ENCODE measurements at places on chromosomes 6 and 20. TPM values are rescaled to one million over a fixed set of nuclear protein-coding genes. Genes with fewer than 3 reads are reported as not detected.

DNA sequence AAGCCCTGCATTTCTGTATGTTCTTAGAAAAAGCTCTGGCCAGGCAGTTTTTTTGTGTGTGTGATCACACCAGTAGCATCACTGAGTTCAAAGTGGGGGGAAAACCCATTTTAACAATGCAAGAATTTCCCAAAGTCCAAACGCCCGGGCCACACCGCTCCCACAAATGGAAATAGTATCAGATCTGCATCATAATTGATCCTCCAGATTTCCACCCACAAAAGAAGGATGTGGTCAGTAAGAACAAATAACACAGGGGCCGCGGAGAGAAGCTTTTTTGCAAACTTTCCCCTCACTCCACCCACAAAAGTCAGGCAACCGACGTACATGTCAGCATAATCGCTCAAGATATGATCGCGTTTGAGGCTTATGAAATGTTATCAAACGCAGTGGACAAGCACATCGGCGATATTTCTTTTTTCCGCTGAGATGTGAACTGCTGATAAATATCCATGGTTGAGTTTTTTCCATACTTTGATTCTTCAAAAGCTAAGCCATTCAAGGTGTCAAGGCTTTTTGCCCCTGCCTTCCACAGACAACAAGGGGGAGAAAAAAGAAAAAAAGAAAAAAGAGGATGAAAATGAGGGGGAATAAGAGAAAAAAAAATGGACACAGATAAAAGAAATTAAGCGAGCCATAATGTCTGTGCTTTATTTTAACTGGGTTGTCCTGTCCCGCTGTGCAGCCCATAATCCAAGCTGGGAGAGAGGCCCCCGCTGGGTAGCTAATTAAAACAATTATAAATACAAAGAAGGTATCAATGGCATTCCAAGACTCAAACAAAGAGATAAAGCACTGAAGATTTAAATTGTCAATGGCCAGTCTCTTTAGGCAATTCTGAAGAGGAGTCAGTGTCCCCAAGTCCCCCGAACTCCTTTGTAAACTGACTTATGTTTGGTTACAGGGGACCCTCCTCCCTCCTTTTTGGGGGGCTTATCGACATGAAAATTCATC is 143.5 kb downstream of the ZFP64 start:
- DNase-seq = no peak

GRCh38 chr6:18427296-18427695 is 40.1 kb downstream of the RNF144B start:
- DNase-seq = no peak

- DNase-seq = no peak
Observed at GRCh38 chr20:24969186-24970029, 20.3 kb downstream of the CST7 start.

- peak; percentile 82 for DNase-seq
Observed at GRCh38 chr6:97947841-97948240, 664.8 kb upstream of the MMS22L start.

DNA sequence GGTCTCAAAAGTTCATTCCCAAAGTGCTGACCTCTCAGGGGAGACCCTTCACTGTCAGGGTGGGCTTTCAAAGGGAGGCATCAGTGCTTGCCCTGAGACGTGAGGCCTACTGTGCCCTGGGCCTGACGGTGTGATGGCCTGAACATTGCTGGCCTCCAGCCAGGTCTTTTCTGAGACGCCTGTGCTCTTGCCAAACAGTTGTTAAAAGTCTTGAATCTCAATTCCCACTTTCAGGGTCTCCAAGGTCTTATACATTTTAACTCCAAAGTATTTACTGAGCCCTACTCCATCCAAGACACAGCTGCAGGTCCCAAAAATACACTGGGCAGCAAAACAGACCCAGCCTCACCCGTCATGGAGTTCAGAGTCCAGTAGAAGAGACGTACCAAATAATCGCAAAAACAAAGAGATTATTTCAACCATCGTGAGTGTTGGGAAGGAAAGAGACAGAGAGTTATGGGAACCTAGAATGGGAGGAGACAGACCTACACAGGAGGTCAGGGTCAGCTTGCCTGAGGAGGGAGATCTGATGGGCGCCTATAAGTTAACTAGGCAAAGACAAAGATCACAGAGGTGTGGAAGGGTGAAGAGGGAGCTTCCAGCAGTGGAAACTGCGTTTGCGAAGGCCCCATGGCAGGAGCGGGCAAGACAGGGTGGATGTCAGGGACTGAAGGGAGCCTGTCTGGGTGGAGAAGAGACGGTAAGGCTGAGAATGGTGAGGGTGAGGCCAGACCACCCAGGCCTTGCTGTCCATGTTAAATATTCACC is 446.3 kb downstream of the PREX1 start:
- DNase-seq = no peak

DNA sequence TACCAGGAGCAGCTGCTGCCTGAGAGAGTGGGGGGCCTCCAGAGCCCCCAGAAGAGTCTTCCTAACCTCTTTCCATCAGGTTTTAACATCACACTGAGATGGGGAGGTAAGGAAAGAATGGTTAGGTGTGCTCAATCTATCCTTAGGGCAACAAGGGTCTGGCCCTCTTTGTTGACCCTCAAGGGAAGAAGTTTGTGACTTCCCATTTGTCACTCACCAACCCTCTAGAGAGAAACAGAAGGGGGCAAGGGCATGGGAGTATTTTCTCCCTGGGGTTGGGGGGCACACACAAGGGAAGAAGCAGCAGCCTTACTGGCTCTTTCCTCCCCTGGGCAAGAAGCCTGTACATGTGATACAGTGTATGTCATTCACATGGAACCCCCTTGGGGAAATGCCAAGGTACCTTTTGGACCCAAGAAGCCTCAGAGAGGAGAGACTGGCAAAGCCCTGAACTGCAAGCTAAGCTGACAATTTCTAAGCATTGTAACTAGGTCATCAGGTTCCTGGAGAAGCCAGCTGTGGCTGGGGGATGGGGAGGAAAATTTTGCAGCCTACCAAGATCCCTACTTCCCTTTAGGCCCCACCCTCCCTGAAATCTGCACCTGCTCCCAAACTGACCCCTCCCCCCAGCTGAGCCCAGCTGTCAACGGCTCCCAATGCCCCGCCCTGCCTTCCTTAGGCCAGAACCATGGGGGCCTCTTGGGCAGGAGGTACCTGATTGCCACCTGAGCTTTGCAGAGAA is 14.5 kb downstream of the BCL2L1 start:
- DNase-seq = no peak

DNA sequence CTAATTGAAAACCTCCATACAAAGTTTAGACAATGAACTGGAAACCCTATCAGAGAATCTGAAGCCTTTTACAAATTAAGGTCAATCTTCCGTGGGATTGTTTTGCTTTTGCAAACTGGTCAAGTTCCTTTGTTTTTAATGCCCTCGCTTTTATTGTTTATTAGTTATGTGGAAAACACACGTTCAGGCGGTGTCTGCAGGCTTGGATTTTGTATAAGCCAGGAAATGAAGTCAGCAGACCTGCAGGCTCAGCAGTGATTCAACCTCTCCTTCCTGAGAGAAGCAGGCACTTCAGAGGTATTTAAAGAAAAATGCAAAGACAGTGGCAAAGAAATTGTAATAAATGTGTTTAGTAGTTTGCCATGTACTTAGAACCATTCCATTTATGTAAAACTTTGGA is 103.4 kb upstream of the PDE10A start:
- DNase-seq = no peak

DNA sequence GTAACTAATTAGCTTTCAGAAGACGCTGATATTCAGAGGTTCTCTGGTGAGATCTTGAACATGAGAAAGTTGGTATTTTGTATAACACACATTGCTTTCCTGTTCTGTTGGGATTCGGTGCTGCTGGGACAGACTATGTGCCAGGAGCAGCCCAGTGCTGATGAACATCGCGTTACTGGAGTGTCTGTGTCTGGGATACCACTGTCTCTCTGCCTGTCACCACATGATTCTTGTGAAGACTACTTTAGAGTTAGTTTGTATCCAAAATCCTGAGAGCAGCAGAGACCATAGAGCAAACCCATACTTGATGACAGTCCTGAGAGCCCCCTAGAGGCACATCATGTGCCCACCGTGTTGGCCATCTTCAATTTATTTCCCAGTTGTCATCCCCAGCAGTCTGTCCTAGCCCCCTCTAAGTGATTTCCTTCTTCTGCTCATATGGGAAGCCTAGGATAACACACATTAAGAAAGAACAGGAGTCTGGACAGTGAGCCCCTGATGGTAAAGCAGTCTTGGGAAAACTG is 41.8 kb upstream of the TINAG start:
- no peak for DNase-seq

GRCh38 chr6:157263146-157263545 is 60.2 kb downstream of the TMEM242 start:
- DNase-seq = no peak

GRCh38 chr20:63941282-63942081 is 14.7 kb downstream of the UCKL1 start:
- DNase-seq = no peak

- DNase-seq = peak; percentile 13
Observed at GRCh38 chr20:46872328-46873211, 22.1 kb upstream of the EYA2 start.

DNA sequence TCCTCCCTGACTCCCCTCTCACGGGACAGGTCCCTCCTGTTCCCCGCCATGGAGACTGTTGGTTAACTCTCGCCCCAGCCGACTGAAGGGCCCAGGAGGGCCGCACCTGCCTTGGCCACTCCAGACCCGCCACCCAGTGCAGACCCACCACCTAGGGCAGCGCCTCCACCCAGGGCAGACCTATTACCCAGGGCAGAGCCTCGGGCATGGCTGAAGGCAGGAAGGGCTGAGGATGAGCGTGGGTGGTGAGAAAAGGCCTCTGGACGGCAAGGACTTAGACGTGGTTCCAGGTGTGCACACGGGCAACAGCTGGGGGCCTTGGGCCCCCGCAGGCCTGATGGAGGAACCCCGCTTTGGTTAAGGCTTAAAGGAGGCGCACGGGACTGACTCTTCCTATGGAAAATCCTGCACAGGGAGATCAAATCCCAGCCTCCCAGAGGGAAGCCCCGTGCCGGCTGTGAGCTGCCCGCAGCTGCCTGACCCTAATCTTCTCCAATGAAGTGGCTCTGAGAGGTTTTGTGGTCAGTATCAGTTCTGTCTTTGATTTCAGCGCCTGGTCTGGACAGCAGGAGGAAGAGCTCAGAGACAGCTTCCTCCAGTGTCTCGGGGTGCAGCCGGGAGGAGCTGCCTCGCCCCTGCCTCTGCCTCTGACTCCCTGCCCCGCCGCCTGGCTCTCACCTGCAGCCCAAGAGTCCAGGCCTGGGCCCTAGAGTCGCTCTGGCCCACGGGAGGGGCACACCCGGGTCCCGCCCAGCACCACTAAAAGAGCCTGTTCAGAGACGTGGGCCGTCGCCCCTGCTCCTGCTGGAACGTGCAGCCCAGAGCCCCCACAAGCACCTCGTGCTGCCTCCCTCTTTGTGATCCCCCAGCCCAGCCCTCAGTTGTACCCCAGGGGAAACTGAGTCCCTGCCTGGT is 12.1 kb upstream of the CHRNA4 start:
- DNase-seq = no peak

GRCh38 chr6:6943421-6943820 is 164.3 kb upstream of the RREB1 start:
- no peak for DNase-seq

DNA sequence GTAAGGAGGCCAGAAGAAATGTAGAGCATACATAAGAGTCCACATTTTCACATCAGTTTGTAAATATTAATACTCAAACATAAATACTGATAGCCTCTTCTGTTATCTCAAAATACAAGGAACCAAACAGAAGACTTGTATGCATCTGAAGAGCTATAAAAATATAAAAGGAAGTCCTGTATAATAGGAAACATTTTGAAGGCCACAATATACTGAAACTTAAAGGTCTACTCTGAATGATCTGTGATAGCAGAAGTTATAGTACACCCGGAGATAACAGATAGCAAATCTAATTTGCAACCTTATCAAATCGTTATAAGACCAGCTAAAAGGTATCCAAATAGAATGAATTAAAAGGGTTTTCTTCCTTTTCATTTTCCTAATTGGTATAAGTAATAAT is 111.2 kb downstream of the HIVEP2 start:
- DNase-seq = no peak

DNA sequence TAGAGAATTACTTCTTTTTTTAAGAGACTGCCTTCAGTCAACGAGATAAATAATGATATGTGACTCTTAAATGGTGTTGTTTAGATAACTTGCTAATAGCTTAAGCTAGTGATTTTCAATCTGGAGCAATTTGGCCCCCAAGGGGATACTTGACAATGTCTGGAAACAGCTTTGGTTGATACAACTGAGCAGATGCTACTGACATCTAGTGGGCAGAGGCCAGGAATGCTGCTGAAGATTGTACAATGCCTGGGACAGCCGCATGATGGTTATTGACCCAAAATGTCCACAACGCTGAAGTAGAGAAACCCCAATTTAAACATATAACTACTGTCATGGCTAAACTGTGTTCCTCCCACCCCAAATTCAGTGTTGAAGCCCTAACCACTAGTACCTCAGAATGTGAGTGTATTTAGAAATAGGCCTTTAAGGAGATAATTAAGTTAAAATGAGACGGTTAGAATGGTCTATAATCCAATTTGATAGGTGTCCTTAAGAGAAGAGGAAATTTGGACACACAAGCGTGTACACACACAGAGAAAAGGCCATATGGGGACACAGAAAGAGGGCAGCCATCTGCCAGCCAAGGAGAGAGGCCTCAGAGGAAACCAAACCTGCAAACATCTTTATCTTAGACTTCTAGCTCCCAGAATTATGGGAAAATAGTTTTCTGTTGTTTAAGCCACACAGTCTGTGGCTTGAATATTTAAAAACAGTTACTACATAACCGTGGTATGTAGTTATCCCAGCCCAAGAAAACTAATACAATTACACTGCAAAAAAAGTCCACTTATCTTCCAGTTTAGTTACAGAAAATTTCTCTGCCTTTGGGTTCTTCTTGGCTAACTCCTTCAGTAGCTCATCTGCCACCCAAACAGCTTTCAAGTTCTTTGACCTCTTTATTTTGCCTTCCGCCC is 22.2 kb downstream of the RWDD2A start:
- DNase-seq = peak; percentile 38

- no peak for DNase-seq
Observed at GRCh38 chr6:76792394-76792793, 670.9 kb downstream of the HTR1B start.

DNA sequence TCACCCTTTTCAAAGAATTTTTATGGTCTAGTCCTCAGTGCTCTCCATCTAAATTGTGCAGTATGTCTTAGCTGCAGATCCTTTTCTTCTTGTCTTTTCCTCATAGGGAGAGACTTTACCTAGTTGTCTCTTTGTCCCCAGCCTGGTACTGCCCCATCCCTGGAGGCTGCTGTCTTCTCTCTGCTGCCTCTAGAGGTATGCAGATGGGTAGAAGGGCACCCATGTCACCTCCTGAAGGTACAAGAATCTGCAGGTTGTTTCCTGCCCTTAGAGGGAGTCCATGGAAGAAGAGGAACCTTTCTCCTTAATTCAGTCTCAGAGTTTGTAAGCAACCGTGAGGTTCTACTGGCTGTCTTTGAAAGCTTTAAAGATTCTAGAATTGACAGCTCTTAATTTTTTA is 39.1 kb downstream of the MCM8 start:
- DNase-seq = no peak

ZSCAN16 gene
- 5.0 TPM for total RNA-seq

CEP162 gene
- total RNA-seq = 5.5 TPM

TMEM14A gene
- 51.5 TPM for total RNA-seq

RGS17 gene
- total RNA-seq = 3.9 TPM

ADGRG6 gene
- total RNA-seq = 67.9 TPM

RHAG gene
- total RNA-seq = 0.57 TPM

TBC1D32 gene
- 13.8 TPM for total RNA-seq

JPH2 gene
- total RNA-seq = 0.17 TPM
